ENCODE measurements at places on chromosomes 16 and 17.
A peak's percentile ranks its signal among the peaks of the same experiment; 100 is the strongest.

DNA sequence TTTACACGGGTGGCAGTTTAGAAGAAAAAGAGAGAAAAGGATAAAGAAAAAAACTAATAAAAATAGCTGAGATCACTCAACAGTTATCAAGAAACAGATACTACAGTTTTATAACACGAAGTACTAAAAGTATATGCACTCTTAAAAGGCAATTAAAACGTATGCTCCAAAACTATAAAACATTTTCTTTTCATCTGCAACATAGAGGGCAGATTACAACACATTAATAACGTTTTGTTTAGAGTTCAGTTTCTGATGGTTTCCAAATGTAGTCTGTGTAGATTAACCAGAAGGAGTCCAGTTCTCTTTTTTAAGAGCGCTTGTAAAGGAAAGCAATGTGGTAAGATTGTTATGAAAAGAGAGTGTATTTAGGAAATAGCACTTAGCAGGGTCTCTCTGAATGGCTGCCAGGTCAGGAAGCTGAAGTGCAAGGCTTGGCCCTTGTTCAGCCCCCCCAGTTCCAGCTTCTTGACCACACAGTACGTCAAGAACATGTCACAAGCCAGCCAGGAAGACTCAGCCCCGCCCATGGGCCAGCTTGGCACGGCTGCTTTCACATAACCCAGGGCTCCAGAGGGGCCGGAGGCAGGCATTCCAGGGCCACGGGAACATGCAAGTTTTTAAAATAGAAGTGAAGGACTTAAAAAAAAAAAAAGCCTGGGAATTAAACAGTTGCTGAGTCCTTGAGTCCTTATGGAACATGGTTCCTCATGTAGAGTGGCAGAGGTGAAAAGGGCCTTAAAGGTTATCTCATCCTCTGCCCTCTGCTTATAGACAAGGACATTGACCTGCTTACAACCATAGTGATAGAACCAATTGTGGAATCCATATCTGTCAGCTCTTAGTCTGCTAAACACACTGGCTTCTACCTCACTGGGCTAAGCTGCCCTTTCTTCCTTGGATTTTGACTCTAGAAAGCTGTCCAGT lies 147.4 kb upstream of the TBX2 start:
- DNase-seq = no peak

- no peak for DNase-seq
Measured at GRCh38 chr17:74543406-74543805, 2.5 kb downstream of the CD300C start.

GRCh38 chr17:19723964-19724363 lies 7.6 kb upstream of the SLC47A2 start:
- DNase-seq = no peak

- no peak for DNase-seq
Measured at GRCh38 chr17:79981090-79981489, 54.6 kb downstream of the TBC1D16 start.

DNA sequence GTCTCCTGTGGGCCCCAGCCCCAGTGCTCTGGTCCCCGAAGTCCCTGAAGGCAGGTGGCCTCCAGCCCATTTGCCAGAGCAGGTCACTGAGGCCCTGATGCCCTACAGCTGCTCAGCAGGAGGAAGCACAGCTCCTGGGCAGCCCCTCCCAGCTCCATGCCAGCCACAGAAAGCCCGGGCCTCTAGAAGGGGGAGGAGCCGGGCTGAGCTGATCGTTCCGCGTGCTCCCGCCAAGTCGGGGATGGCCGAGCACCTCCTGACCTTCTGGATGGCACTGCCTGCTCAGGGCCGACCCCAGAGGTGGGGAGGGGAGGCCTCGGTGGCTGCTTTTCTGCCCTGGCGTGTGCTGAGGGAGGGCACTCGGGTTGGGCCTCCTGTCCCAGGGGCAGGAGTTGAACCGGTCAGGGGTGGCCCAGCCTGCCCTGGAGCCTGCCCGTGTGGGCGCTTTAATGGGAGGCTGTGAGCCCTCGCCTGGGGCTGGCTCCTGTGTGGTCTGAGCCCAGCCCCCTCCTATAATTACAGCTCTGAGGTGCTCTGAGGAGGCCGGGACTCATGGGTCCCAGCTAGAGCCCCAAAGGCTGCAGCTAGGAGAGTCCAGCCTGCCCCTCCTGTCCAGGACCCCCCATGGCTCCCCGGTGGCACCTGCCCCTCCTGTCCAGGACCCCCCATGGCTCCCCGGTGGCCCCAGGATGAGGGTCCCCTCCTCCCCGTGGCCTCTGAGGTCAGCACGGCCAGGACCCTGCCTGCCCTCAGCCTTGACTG lies 29.7 kb downstream of the ZFPM1 start:
- DNase-seq = no peak

GRCh38 chr17:66387392-66387981 lies 85.1 kb downstream of the PRKCA start:
- no peak for DNase-seq

DNA sequence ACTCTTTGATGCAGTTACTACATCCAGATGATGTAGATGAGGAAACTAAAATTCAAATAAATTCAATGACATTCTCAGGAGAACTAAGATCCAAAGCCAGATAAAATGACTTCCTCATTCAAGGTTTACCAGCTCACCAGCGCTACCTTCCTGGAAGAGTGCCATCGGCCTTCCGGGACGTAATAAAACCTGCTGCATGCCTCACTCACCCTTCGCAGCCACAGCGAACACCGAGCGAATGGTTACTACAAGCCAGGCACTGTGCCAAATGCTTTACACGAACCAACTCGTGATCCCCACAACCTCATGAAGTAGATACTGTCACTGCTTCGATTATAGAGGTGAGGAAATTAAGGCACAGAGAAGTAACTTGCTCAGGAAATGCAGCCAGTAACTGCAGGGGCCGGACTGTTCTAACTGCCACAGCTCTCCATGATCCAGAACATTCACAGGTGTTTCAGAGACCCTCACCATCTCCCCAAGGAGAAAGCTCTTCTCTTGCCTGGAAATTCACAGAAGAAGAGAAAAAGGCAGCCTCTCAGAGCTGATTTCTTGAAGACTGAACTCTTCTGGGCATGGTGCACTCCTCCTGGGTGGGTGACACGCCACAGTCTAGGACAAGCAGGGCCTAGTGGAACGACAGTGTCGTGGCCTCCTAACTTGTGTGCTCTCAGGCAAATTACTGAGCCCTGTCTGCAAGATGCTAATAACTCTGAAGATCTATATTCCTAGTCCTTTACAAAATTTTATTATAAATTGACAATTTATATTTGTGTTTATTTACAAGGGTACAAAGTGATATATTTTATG lies 46.8 kb downstream of the HIC1 start:
- DNase-seq = no peak

DNA sequence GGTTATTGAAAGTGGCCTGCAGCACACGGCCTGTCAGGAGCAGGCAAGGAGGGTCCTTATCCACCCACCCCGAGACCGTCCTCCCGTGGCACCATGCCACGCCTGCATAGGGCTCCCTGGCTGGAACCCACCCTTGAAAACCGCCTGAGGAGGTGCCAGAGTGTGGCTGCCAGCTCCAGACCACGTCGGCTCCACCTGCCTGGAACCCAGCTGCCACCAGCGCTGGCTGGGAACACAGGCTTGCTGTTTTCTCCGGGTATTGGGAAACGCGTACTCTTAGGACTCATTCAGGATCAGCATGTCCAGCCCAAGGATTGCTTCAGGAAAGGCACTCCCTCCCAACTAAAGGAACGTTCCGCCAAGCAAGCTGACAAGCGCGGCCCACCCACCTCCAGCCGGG lies 6.7 kb downstream of the ARL16 start:
- DNase-seq = no peak

DNA sequence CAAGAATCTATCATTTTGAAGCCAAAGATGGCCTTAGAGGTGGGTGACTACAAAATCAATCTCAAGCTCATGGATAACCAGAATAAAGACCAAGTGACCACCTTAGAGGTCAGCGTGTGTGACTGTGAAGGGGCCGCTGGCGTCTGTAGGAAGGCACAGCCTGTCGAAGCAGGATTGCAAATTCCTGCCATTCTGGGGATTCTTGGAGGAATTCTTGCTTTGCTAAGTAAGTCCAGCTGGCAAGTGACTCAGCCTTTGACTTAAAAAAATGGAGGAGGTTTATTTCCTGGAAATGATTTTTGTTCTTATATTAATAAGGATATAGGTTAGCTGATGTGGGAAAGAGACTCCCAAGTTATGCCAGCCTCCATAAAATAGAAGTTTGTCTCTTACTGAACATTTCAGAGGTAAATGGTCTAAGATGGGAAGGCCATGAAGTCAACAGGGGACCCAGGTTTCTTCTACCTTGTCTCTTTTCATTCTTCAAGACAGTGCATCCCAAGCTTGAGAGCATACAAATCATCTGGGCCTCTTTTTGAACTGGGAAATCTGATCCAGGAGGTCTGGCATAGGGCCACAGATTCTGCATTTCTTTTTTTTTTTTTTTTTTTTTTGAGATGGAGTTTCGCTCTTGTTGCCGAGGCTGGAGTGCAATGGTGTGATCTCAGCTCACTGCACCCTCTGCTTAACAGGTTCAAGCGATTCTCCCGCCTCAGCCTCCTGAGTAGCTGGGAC lies 19.8 kb upstream of the TANGO6 start:
- no peak for DNase-seq

- DNase-seq = no peak
Measured at GRCh38 chr17:41420134-41420533, 4.3 kb downstream of the KRT37 start.

GRCh38 chr16:660132-660458 lies 7.8 kb upstream of the RHOT2 start:
- DNase-seq = no peak

DNA sequence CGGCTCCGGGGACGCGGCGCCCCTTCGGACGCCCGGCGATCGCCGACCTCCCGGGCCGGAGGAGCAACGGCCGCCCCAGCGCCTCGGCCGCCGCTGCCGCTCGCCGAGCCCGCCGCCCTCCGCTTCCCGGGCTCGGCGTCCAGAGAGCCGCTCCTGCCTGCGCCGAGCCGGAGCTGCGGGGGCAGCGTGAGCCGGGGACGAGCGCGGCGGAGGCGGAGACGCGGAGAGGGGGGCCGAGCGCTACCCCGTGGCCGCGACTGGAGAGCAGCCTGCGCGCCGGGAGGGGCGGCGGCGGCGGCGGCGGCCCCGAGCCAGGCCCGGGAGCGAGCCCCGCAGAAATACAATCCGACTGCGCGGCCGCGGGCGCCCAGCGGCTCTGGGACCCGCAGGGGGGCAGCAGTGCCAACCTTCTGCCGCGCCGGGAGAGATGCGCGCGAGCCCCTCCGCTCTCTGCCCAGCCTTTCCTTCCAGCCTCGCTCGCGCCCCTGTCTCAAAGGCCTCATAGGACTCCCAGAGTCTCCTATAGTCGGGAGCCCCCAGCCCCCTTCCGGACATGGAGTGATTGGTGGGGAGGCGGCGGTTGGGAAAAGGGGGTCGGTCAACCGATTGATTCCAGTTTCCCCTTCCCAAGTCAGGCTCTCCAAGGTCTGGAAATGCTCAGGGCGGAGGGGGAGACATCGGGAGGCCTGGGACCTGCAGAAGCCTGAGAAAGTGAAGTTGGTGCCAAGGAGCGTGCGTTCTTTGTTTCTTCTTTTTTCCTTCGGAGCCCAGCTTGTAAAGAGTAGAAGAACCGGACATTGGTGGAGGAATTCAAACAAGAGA lies 1.0 kb upstream of the SDK2 start:
- DNase-seq = peak; percentile 52

GRCh38 chr17:28317966-28318758 lies 838 bp upstream of the TMEM97 start:
- no peak for DNase-seq

DNA sequence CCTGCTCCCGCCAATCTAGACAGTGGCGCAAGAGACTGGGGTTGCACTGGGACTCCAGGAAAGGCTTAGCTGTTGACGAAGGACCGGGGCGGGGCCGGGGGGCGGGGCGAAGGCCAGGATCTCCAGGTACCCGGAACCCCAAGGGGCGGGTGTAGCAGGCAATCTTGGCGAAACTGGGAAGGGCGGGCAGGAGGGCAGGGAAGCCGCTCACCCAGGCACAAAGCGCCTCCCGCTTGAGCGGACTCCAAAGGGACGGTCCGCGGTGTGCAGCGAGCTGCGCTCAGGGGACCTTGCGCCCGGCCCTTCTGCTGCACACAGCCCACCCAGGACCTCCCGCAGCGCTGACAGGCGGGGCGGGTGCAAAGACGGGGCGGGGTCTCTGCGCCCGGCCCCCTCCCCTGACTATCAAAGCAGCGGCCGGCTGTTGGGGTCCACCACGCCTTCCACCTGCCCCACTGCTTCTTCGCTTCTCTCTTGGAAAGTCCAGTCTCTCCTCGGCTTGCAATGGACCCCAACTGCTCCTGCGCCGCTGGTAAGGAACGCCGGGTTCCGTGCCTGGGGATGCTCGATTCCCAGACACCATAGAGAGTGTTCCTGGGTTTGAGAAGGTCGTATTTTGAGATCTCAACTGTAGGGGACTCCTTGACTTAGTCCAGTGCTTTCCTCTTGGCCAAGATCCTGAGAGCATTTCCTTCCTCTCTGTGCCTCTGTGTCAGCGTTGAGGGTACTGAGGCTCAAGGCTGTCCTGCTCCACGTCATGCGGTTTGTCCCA lies at the start of gene MT1F:
Gene MT1F, plus strand, starts transcription at position 405 of the 772 bp plus-strand sequence. Its CDS starts 100 bp downstream, at position 505.
- DNase-seq = peak; percentile 45

- DNase-seq = no peak
Measured at GRCh38 chr16:55672471-55672870, 16.7 kb downstream of the SLC6A2 start.

GRCh38 chr16:12340151-12340733 lies 363.7 kb downstream of the SNX29 start:
- DNase-seq = peak; percentile 50

GRCh38 chr16:78163772-78164670 lies 64.6 kb downstream of the WWOX start:
- DNase-seq = no peak

- DNase-seq = no peak
Measured at GRCh38 chr16:78298986-78299385, 199.5 kb downstream of the WWOX start.

- DNase-seq = no peak
Measured at GRCh38 chr17:57355090-57355859, 99.0 kb downstream of the MSI2 start.

DNA sequence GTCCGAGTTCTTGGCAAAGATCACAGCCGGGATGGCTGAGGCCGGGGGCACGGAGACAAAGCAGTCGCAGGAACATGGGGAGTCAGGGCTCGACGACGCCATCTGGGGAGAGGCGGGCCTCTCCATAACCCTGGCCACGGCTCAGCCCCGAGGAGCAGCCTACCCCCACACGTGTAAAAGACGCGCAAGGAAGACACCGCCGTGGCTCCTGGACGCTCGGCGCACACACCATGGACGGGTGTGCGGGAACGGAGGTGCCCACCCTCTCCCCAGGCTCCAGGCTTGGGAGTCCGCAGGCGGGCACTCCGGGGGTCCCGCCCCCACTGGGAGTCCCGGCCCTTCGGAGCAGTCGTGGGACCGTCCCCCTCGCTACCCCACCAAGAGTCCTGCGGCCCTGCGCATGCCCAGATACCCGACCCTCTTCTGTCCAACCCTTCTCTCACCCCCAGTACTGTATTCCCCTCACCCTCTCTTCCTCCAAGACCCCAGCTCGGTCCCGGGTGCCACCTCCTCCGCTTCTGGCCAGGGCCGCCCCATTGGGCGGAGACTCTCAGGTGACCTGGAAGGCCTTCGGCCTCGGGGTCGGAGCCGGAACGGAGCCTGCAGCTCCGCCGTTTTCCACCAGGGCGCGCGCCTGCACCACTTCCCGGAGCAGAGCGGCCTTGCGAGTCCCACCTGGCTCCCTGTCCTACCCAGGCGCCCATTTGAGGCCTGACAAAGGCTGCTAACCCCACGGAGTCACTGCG lies at the start of gene SCRN2:
Gene SCRN2, minus strand, starts transcription at position 532 of the 746 bp plus-strand sequence. Its CDS starts 430 bp downstream, at position 102.
- DNase-seq = peak; percentile 94

- DNase-seq = no peak
Measured at GRCh38 chr16:52073024-52073423, 473.9 kb downstream of the TOX3 start.

- no peak for DNase-seq
Measured at GRCh38 chr16:49014277-49015224, 267.1 kb downstream of the CBLN1 start.

GRCh38 chr17:66281661-66282369 lies 20.6 kb upstream of the PRKCA start:
- no peak for DNase-seq

Measured in GM13977 (cell line).